Kidney epithelial cell (primary cell): ENCODE measurements at places on chromosomes 12 and 14. TPM values are rescaled to one million over a fixed set of nuclear protein-coding genes. Genes with fewer than 3 reads are reported as not detected.

The KLRB1 gene
- total RNA-seq = not detected in 2 replicates

The CBLN3 gene
- 0.34 and 0.88 TPM in 2 replicates for total RNA-seq

The ART4 gene
- not detected in 2 replicates for total RNA-seq

The DCN gene
- total RNA-seq = 2.9 and 3.1 TPM in 2 replicates

The IFNG-AS1 gene
- not detected in 2 replicates for total RNA-seq

The MARS1 gene
- 260 and 268 TPM in 2 replicates for total RNA-seq
